ENCODE measurements at places on chromosomes 3 and 15. TPM values are rescaled to one million over a fixed set of nuclear protein-coding genes. Genes with fewer than 3 reads are reported as not detected.

Gene ADGRG7
- total RNA-seq: not detected

Gene MESP2
- total RNA-seq: 0.20 TPM

Gene KNG1
- 0.25 TPM for total RNA-seq

DNA sequence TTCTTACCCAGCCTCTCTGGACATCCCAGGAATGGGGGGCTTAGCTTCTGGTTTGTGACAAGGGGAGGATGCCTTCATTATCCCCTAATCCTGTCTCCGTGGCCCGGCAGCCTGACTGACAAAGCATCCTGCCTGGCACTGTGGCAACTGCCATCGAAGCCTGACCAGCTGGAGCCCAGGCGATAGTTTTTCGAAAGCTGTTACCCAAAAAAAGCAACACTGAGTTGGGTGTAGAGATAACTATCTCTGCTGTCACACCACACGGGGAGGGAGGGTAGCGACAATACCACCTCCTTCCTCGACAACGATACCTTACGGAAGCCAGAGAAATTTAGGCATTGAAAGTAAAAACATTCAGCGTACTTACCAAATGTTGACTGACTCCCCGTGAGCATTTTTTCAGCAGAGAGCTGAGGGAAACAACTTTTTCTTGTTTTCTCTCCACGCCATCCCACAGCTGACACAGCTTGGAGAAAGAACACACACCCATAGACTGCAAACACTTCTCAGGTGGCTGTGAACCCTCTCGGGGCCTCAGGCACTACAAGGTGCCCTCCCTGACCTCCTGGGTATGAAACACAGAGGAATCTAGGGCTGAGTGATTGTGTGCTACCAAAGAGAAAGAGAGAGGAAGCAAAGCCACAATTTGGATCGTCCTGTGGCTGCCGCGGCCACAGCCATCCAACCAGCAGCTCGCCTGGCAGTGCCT is 361.9 kb upstream of the ICE2 start:
- no peak for DNase-seq
- H3K27me3 ChIP-seq: peaks cover 47% of the 10 kb centered on the region
- H3K36me3 ChIP-seq: no peaks in the 10 kb centered on the region

- H3K4me1 ChIP-seq: no peaks in the 10 kb centered on the region
- no peak overlapping the region for H3K4me3 ChIP-seq
- DNase-seq: no peak
- no peak overlapping the region for H3K27ac ChIP-seq
These were observed 213.9 kb downstream of the OCA2 start for GRCh38 chr15:27885201-27885600.

GRCh38 chr3:23815879-23816278 is 10.1 kb downstream of the UBE2E1 start:
- H3K36me3 ChIP-seq: 0 out of 2 replicates have a peak, but pooled peaks cover 5% of the 10 kb centered on the region
- DNase-seq: no peak
- H3K4me1 ChIP-seq: no peaks in the 10 kb centered on the region
- no peaks in the 10 kb centered on the region for H3K27me3 ChIP-seq
- no peak overlapping the region for H3K4me3 ChIP-seq
- no peak overlapping the region for H3K27ac ChIP-seq

- peak overlapping the region; percentile 86 for H3K4me3 ChIP-seq
- no peak for DNase-seq
- peaks cover 5% of the 10 kb centered on the region for H3K4me1 ChIP-seq
- H3K36me3 ChIP-seq: no peaks in the 10 kb centered on the region
- H3K27ac ChIP-seq: peak overlapping the region; percentile 91
These were observed 755 bp downstream of the PTPN9 start for GRCh38 chr15:75578173-75578947.

- H3K36me3 ChIP-seq: no peaks in the 10 kb centered on the region
- H3K4me1 ChIP-seq: no peaks in the 10 kb centered on the region
- H3K4me3 ChIP-seq: no peak overlapping the region
- H3K27me3 ChIP-seq: no peaks in the 10 kb centered on the region
- no peak overlapping the region for H3K27ac ChIP-seq
These were observed 429.7 kb downstream of the RAP2B start for GRCh38 chr3:153591561-153592245.

GRCh38 chr15:26352406-26352805 is 420.5 kb downstream of the GABRB3 start:
- H3K4me1 ChIP-seq: no peaks in the 10 kb centered on the region
- H3K27me3 ChIP-seq: no peaks in the 10 kb centered on the region
- H3K27ac ChIP-seq: no peak overlapping the region
- no peak overlapping the region for H3K4me3 ChIP-seq

DNA sequence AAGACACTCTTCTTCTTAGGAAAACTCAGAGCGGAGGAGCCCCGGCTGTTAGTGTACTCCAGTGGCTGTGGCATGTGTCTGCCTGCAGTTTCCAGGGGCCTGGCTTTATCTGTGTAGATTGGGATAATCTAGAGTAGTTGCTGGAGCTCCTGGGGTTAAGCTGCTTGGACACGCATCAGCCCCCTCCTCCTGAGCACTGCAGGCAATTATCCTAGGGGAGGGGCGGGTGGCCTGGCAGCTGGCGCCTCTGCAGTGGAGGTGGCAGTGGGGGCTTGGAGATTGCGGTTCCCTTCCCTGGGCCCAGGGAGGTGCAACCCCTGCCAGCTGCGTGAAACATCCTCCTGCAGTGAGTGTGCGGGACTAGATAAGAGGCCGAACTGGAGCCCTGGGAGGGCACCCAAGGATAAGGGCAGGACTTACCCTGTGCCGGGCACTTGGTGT is 68.2 kb downstream of the EFCAB12 start:
- peaks cover 8% of the 10 kb centered on the region for H3K4me1 ChIP-seq
- DNase-seq: no peak
- no peak overlapping the region for H3K27ac ChIP-seq
- no peaks in the 10 kb centered on the region for H3K27me3 ChIP-seq
- H3K36me3 ChIP-seq: no peaks in the 10 kb centered on the region

- H3K27ac ChIP-seq: no peak overlapping the region
- H3K27me3 ChIP-seq: no peaks in the 10 kb centered on the region
- no peak for DNase-seq
These were observed 481.9 kb downstream of the FOXP1 start for GRCh38 chr3:71101626-71102025.

DNA sequence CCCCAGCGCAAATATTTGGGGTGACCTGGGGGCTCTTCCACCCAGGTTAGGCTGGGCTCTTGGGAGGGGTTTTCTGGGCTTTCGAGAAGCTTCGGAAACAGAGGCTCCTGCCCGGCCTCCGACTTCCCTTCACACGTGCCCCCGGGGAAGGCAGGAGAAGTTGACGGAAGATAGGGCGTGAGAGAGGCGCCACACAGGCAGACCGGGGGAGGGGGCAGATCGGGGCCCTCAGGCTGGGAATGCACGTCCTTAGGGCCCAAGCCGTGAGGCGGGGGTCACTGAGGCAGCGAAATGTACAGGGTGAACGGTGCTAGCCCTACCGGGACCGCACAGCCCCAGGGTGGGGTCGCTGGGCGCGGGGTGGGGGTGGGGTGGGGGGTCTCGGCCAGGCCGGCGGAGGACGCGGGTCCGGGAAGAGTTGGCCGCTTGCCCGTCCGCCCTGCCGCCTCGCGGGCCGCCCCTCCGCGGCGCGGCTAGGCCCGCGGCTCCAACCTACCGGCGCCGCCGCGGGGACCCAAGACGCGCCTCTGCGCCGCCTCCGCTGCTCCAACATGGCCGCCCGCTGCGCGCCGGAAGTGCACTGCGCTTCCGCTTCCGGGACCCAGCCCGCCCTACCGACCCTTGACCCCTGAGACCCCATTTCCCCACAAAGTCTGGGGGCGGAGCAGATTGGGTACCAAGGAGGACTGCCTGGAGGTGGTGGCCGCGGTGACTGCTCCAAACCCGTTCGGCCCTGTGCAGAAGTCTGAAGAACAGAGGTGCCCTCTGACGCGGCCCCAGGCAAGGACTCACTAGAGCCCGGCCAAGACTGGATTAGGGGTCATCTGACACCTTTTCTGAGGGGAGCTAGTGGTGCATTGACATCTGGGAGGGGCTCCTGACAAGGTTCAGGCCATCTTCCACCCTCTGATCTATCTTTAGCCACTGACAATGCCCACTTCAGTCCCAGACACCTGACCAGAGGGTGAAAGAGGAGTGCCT is at the start of gene CCDC71:
CCDC71 (minus strand) TSS at position 561 of the 981 bp plus-strand sequence. CDS start 2,123 bp downstream, outside the sequence.
- DNase-seq: peak; percentile 18
- H3K36me3 ChIP-seq: peaks cover 17% of the 10 kb centered on the region

GRCh38 chr3:141444586-141445285 is 42.1 kb upstream of the RASA2 start:
- H3K27ac ChIP-seq: no peak overlapping the region
- no peak overlapping the region for H3K4me3 ChIP-seq
- H3K4me1 ChIP-seq: peaks cover 3% of the 10 kb centered on the region
- peaks cover 6% of the 10 kb centered on the region for H3K36me3 ChIP-seq

DNA sequence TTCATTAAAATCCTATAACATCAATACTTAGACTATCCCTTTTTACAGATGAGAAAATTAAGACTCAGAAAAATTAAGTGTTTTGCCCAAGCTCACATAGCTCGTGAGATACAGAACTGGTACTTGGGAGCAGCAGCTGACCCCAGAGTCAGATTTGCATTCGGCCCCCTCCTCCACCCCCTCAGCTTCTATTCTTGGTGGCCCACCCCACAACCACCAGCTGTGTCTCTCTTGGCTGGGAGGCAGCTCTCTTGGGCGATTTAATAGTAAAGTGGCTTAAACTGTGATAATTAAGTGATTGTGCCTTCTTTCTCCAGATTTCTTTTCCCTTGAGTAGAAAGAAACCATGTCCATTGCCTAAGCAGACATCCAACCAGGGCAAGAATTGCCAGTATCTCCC is 203.6 kb upstream of the PDZRN3 start:
- no peak overlapping the region for H3K27ac ChIP-seq
- H3K36me3 ChIP-seq: no peaks in the 10 kb centered on the region
- H3K4me3 ChIP-seq: no peak overlapping the region
- no peaks in the 10 kb centered on the region for H3K4me1 ChIP-seq
- no peaks in the 10 kb centered on the region for H3K27me3 ChIP-seq
- DNase-seq: no peak

All from HCT116 (cell line).